ENCODE measurements at places on chromosomes 7 and 10.

DNA sequence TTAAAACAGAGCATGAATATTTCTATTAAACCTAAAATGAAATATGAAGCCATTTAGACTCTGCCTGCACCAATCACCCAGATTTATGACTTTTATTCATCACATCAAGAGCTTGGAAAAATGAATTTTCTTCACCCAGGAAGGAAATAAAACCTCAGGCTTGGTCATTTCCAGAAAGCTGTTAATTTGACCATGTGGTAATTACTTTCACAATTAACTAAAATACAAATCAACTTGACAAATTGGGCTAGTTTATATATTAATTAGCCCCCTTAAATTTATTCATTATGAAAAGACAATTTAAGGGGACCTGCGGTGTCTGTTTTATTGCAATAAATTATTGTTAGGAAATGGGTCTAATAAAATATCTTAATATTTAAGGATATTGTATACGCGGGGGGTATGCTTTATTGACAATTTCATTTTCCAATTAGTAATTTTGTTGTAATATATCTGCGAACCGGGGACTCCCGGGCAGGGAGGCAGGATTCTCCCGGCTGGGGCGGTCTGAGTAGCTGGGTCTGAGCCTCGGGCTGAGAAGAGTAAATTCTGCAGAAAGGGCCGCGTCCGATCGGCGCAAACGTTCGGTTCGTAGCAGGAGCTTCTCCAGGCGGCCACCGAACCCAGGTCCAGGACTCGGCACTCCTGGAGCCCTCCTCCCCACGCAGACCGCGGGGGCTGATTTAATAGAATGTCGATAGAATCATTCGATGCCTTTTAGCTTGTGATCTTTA, 9.4 kb upstream of the MNX1 start:
- DNase-seq, result no peak

- no peak for DNase-seq
These were observed 3.6 kb downstream of the PAX2 start for GRCh38 chr10:100749059-100749308.

DNA sequence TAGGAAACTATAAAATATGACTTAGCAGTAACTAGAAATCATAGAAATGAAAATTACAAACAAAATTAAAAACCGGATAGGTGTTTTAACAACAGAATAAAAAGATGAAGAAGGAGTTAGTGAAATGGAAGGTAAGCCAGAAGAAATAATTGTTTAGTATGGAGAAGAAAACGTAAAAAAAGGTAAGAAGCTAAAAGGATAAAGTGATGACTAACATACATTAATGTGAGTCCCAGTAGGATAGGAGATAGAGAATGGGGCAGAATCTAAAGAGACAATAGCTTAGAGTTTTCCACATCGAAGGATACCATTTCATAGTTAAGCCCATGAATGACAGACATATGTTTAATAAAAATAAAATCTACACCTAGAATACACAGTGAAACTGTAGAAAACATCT, 25.3 kb downstream of the GTF2I start:
- no peak for DNase-seq

- DNase-seq, result no peak
These were observed 61.5 kb downstream of the RAMP3 start for GRCh38 chr7:45219130-45219529.

- peak; percentile 25 for DNase-seq
These were observed 74.2 kb downstream of the MALSU1 start for GRCh38 chr7:23373151-23374004.

DNA sequence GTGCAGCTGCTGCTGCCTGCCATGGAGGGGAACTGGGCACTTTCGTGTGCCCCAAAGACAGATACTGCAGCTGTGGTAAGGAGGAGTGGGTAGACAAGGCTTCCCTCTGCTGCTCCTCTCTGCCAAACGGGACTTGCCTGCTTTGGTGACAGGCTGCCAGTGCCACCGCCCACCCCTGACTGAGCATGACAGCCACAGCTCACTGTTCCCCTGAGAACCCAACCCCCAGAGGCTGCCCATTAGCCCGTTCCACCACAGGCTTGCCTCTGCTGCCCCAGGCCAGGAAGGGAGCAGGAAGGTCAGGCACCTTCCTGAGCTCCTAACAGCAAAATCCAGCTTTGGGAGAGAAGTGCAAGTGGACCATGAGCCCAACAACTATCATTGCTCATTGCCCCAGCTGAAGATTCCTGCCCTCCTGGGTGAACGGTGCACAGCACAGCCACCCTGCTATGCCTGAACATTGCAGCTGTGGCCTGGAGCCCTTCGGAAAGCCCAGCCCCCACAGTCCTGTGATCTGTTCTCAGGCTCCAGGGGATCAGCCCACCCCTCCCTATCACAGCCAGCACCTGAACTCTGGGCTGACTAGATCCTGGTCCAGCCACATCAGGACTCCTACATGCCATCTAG, 58.7 kb upstream of the ANTXRL start:
- no peak for DNase-seq

- no peak for DNase-seq
These were observed 402.3 kb upstream of the PCDH15 start for GRCh38 chr10:55203319-55203718.
